Stimulated activated CD8-positive, alpha-beta memory T cell treated with anti-CD3 and anti-CD28 coated beads, Interleukin-4, amount 100 ng/mL, for 1 hour (primary cell): ENCODE measurements at places on chromosomes 2 and 18.

- DNase-seq, result no peak
Measured at GRCh38 chr2:176125772-176126054, 3.2 kb downstream of the HOXD9 start.

- no peak for DNase-seq
Measured at GRCh38 chr2:122883849-122884248, 1128.4 kb downstream of the TSN start.

DNA sequence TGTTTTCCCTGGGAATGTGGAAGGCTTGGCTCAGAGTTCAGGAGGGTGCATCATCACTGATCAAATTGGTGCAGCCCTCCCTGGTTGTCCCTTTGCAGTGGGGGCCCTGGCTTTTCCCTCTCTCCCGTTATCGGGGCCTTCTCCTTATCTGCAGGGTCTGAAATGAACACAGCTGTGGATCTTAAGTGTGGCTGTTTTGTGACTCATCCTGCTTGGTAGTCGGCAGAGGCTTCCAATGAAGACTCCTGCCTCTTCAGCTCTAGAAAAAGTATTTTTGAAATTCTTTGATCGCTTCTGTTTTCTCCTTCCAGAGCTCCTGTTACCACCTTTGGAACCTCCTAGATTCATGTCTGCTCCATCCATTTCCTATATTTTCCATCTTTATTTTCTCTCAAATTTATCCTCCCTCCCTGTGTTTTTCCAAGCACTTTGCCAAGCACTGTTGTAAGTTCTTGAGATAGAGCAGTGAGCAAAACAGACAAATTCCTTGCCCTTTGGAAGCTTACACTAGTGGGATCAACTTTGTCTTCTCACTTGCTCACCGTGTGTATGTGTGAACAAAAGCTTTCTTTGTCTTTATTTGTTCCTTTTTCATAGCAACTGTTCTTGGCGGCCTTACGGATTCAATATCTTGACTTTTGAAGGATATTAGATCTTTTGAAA is 45.7 kb downstream of the RALB start:
- no peak for DNase-seq

- no peak for DNase-seq
Measured at GRCh38 chr2:175097297-175097696, 70.7 kb downstream of the ATF2 start.

- no peak for DNase-seq
Measured at GRCh38 chr2:175624211-175624761, 377.8 kb downstream of the LNPK start.

DNA sequence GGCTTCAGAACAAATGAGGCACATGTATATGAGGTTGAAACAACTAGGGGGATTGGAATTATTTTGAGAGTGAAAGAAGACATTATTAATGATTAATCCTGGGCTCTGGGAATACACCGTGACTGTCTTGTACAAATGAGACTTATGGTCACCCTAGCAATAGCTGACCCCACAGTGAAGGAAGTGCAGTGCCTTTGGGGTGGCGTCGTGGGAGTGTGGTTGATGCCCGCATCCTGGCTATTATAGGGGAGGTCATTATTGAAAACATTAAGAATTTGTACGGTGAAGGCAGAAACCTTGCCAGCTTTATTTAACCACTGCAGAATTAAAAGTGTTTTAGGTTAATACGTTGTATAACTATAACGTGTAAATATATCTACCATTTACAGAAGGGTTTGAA is 296.7 kb downstream of the CYRIA start:
- DNase-seq, result no peak

DNA sequence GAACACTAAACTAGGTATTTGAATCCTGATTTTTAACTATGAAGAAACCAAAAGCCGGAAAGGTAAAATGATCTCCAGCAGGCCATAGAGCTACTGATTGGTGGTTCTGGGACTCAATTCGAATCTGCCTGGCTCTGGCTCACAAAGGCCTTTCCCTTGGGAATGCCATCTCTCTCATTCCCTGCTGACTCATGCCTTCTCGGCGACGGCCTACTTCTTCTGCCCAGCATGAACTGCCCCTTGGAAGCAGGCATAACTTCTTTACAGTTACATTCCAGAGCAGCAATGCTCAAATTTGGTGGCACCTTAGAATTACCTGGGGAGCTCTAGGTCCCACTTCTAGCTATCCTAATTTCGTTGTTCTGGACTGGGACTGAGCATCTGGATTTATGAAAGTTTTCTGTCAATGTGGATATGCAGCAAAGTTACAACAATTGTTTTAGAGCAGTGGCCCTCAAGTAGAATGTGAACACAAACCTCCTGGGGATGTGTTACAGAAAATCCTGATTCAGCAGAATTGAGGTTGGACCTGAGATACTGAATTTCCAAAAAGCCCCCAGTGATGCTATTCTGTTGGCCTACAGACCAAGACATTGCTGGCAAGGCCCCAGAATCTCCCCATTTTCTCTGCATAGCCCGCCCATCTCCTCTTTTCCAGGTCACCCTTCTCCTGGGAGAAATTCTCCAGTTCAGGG is 261.1 kb downstream of the CNTNAP5 start:
- no peak for DNase-seq

DNA sequence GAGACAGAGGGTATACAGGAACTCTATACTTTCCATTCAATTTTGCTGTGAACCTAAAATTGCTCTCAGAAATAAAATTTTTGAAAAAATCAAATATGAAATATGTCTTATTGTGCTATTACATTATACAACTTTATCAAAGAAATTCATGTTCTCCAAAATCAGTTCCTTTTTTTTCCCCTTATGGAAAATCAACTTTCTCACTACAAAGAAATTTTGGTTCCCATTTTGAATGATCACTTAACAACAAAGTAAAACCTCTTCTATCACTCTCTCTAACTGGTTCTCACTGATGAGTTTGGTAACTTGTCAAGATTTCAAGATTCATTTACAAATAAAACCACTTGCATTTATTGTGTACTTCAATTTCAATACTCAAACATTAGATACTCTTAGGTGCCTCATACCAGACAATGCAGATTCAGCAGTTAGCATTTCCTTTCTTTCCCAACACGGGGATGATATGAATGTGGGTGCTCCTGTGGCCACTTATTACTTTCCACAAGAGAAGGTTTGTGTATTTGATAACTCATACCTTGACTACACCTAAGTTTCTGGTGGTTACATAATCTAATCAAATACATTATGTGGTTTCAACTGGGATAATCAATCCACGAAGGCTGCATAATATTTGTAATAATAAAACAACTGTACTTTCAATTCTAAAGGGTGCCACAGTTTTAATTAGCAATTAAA is 6.4 kb downstream of the PSME4 start:
- DNase-seq, result no peak

GRCh38 chr2:55587-56448 is 9.5 kb upstream of the FAM110C start:
- DNase-seq, result no peak

- no peak for DNase-seq
Measured at GRCh38 chr2:167054881-167055280, 166.6 kb downstream of the XIRP2 start.

- DNase-seq, result no peak
Measured at GRCh38 chr2:100235098-100235497, 87.2 kb downstream of the LONRF2 start.

DNA sequence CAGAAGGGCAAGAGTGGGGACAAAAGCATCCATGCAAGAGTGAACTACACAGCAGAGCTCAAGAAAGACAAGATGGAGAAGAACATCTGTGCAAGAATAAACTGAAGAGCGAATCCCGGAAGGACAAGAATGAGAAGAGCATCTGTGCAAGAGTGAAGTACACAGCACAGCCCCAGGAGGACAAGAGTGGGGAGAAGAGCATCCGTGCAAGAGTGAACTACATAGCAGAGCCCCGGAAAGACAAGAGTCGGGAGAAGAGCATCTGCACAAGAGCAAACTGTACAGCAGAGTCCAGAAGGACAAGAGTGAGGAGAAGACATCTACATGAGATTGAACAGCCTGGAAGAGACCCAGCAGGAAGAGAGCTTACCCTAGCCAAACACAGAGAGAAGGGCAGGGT is 284.6 kb downstream of the PIEZO2 start:
- no peak for DNase-seq

DNA sequence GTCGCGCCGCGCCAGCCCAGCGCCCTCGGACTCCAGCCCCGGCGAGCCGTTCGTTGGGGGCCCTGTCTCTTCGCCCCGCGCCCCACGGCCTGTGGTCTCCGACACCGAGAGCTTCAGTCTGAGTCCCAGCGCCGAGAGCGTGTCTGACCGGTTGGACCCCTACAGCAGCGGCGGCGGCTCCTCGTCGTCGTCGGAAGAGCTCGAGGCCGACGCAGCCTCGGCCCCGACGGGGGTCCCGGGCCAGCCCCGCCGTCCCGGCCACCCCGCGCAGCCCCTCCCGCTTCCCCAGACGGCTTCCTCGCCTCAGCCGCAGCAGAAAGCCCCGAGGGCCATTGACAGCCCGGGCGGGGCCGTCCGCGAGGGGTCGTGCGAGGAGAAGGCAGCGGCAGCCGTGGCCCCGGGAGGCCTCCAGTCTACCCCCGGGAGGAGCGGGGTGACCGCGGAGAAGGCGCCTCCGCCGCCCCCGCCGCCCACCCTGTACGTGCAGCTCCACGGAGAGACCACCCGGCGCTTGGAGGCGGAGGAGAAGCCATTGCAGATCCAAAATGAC is 1.4 kb downstream of the PHLPP1 start:
- no peak for DNase-seq

- no peak for DNase-seq
Measured at GRCh38 chr2:185145316-185146121, 547.2 kb downstream of the ZNF804A start.

DNA sequence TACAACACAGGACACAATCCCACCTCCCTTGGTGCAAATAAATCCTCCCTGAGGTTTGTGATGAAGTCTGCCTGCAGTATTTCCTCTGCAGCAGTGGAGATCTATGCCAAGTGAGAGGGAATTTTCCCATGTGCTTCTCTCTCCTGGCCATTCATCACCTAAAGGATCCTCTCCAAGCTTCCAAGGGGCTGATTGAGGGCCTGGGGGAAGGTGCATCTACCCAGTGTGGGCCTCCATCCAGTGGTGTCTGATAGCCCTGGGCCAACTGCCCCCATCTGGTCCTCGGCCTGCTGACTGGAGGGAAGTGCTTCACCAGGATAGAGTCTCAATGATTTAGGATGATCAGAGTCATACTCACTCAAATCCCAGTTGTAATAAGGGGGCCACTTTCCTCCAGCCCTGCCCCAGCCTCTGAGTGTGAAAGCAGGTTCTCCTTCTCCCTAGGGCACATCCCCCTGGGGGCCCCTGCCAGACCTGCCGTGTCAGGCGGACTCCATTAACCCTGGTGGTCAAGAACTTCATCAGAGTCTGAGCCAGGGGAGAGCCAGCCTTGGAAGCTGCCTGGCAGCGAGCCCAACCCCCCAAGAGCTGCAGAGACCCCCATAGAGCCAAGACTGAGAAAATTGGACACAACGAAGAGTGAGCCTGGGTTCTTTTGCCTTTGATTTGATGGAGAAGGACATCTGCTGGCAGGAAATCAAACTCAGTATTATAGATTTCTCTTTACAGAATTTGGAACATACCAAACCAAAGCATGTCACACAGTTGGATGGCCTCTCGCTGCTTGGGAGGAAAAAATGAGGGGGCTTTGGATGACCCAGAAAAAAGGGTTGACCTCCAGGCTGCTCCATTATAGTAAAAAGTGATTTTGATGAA is 509.6 kb downstream of the CMPK2 start:
- no peak for DNase-seq

DNA sequence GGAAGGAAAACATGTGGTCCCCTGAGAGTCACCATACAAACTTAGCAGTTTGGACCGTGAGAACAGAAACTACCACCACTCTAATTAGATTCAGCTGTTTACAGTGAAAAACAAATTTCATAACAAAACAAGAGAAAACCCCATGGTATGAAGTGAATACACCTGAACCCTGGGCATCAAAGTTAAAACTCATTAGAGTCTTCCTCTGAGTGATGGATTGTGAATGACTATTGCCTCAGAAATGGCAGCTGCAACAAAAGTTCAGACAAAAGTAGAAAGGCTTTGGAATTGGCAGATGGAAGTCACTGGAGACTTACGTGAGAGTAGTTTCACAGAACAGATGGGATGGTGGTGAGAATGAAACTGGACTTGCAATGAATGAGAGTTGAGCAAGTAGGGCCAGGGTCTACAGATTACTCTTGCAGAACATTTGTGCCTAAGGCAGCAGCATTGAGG is 98.0 kb downstream of the AAK1 start:
- no peak for DNase-seq

GRCh38 chr2:40955635-40956034 is 503.7 kb upstream of the SLC8A1 start:
- DNase-seq, result no peak

DNA sequence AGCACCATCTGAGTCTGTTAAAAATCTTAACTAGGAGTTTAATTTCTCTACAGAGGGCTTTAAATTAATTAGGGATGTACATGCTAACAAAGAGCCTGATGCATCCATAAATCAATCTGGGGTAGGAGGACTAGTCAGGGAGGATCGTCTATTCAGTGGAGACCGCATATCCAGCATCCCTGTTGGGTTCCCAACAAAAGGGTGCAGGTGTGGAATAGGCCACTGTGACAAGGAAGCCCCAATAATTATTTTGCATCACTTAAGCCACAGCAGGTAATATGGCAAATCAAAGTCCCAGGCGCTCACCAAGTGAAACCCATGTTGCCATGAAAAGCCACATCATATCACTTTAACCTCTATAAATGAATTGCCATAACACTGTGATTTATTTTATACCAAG is 392.3 kb downstream of the NCKAP5 start:
- DNase-seq, result no peak

DNA sequence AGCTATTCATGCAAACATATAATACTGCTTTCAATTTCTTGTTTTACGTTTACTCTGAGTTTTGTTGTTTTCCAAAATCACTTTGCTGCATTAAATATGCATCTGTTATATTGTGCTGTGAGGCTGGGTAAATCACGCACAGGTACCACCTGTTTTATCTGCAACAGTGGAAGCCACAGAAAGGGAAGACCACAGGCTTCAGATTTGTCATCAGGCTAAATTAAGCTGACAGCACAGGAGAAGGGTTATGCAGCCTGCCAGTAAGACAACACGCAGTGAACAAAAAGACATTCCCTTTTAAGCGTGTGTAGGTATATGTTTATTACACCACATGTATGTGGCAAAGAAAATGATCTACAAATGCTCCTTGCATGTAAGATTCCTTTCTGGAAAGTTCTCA is 38.2 kb downstream of the ZNF516 start:
- no peak for DNase-seq

GRCh38 chr2:15041429-15041837 is 408.9 kb downstream of the LRATD1 start:
- DNase-seq, result no peak

- no peak for DNase-seq
Measured at GRCh38 chr2:161250864-161251436, 57.3 kb upstream of the PSMD14 start.
